AG08395 (cell line): ENCODE measurements at places on chromosomes 7 and 10.

- DNase-seq, result peak; percentile 92
Measured at GRCh38 chr10:72215611-72216549, at the start of the genes ANAPC16 and ASCC1. ANAPC16 (plus strand) TSS chr10:72216012; CDS start chr10:72223915, 7,903 bp downstream. ASCC1 (minus strand) TSS chr10:72216276; CDS start chr10:72213298, 2,978 bp downstream.

DNA sequence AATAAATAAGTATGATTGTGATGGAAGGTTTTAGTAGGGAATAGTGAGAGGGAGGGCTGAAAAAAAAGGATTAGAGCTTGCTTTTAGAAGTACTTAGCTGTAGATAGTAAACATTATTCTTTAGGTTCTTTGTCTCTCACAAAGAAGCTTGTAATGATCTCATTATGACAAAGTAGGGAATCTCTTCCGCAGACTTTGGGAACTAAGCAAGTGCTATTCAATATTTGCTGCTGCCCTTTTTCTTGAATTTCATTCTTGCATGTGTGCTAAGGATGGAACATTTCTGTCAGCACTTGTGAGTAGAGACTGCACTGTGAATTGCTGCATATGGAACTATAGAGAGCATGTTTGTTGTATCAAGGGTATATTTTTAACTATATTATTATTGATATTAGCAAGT is 173.4 kb downstream of the ST7 start:
- DNase-seq, result no peak

GRCh38 chr7:55107946-55108345 is 89.1 kb downstream of the EGFR start:
- no peak for DNase-seq

DNA sequence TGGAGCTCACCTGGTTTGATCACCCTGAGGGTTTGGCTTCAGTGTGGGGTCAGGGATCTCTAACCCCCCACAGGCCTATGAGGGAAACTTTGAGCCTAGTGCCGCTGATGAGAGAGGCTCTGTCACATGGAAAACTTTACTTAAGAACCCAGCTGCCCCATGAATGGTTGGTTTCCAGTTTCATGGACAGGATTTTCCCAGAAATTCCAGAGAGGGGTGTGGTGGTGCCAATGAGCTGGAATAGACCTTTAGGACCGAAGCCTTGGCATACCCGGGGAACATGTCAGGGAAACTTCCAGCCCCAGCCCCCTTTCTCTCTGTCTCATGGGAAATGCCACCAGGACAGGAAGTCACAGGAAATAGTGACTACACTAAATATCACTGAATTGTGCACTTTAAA is 36.9 kb downstream of the AKR1B1 start:
- DNase-seq, result peak; percentile 20

- no peak for DNase-seq
Measured at GRCh38 chr10:5460468-5461202, 38.7 kb downstream of the CALML5 start.

DNA sequence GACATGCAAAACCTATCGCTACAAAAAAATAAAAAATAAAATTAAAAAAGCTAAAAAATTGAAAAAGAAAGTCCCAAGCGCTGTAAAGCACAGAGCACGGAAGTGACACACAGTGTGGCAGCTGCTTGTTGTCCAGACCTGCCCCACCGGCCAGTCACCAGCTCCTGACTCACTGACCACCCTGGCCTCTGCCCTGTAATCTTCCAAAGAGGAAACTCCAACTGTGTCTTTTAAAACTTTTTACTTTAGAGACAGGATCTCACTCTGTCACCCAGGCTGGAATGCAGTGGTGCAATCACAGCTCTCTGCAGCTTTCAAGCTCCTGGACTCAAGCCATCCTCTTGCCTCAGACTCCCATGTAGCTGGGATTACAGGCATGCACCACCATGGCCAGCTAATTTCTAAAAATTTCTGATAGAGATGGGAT is 23.6 kb downstream of the GNA12 start:
- peak; percentile 85 for DNase-seq

DNA sequence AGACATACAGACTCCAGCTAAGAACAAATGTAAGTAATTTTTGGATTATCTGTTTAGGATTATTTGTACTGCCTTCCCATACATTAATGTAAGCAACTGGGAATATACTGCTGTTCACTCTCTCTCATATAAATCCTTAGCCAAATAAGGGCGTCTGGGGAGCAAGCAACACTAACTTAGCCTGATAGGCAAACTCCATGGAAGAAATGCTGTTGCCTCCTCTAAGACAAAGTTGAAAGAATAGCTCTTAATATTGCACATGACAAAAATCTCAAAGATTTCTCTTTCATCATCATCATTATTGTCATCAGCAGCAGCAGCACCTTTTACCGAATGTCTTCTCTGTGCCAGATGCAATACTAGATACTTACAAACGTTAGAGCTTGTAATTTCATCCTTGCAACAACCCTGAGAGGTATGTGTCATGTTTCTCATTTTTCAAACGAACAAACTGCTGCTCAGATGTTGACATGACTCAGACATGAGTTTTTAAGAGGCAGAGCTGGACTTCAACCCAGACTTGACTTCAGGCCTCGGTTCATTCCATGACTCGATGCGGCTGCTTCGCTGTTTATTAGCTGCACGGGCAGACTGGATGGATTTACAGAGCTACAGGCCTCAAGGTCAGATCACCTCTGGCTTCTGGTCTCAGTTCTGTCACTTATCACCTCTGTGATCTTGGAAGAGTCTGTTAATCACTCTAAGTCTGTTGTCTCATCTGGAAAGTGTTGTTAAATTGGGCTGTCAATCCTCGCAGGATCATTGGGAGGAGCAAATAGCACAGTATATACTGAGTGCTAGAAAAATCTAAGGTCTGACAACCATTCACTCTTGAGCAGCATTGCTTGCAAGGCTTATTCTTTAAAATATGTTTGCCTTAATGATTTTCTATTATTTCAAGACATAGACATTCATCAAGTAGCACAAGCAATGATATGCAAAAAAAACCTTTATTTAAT is 126.3 kb upstream of the CELF2 start:
- DNase-seq, result peak; percentile 45

- DNase-seq, result no peak
Measured at GRCh38 chr10:62724465-62724864, 80.1 kb upstream of the ADO start.

DNA sequence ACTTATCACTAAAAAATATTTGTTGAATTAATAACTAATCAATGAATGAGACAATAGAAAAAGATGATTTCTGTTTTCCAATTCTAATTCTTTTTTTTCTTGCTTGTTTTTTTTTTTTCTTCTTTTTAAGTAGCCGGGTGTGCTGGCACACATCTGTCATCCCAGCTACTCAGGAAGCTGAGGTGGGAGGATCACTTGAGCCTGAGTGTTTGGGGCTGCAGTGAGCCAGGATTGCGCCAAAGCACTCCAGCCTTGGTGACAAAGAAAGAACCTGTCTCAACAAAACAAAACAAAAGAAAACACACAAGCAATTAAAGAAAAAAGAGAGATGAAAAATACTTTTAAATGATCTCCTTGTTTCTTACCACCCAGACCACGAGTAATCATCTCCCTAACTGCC is 1109.3 kb downstream of the REEP3 start:
- DNase-seq, result no peak

GRCh38 chr10:70599791-70600190 is 2.8 kb downstream of the PRF1 start:
- no peak for DNase-seq

- DNase-seq, result no peak
Measured at GRCh38 chr7:117190746-117191435, 132.0 kb downstream of the WNT2 start.

- DNase-seq, result no peak
Measured at GRCh38 chr7:20647908-20648776, 32.7 kb downstream of the ABCB5 start.

- no peak for DNase-seq
Measured at GRCh38 chr7:122257056-122257455, 47.5 kb downstream of the FEZF1 start.

DNA sequence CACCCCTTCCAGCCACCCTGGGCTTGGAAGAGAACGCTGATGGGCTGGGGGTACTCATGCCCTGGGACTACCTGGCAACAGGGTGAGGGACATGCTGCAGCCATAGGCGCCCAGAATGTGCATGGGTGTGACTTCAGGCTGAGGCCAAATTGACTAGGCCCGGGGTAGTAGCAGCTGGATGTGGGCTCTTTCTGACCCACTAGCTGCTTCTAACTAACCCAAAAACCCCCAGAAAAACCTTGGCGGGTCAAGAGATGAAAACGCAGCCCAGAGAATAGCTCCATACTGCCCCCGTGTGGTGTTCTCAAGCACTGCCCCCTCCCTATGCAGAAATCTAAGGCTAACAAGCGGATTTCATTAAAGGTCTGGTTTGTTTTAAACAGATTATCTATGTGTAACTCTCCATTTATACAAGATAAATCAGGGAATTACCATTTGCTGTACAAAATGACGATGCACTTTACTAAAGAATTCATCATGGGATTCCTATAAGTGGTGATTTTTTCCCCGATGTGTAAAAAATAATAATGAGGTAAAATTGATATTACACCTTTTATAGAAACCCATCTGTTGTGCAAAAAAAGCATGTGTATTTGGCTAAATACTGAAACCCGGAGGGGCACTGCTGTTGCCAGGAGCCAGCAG is 4.2 kb downstream of the SMARCD3 start:
- peak; percentile 77 for DNase-seq

DNA sequence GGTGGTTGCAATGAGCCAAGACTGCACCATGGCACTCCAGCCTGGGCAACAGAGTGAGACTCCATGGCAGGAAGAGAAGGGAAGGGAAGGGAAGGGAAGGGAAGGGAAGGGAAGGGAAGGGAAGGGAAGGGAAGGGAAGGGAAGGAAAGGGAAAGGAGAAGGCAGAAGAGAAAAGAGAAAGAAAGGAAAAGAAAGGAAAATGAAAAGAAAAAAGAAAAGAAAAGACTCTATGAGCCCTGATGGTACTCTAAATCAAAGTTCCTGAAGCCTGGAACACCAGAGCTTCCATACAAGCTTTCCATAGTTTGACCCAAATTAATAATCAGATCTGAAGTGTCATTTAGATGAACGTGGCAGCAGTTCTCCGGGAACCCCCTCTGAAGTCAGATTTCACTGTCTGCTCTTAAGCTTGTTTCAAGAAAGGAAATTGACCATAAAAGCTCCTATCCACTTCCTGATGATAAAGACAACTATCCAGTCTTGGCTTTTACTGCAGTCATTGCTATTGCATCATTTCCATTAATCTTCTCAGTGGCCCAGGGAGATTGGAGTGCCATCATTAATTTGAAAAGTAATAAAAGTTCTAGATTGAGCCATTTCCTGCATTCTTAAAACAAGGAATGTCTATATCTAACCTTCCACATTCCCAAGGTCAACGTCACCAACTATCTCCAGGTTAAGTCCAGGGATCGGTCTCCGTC is 44.2 kb upstream of the FRMD4A start:
- DNase-seq, result peak; percentile 33

- no peak for DNase-seq
Measured at GRCh38 chr10:71396084-71396710, 523 bp upstream of the CDH23 start.

- DNase-seq, result no peak
Measured at GRCh38 chr10:3857318-3857717, 72.3 kb upstream of the KLF6 start.

DNA sequence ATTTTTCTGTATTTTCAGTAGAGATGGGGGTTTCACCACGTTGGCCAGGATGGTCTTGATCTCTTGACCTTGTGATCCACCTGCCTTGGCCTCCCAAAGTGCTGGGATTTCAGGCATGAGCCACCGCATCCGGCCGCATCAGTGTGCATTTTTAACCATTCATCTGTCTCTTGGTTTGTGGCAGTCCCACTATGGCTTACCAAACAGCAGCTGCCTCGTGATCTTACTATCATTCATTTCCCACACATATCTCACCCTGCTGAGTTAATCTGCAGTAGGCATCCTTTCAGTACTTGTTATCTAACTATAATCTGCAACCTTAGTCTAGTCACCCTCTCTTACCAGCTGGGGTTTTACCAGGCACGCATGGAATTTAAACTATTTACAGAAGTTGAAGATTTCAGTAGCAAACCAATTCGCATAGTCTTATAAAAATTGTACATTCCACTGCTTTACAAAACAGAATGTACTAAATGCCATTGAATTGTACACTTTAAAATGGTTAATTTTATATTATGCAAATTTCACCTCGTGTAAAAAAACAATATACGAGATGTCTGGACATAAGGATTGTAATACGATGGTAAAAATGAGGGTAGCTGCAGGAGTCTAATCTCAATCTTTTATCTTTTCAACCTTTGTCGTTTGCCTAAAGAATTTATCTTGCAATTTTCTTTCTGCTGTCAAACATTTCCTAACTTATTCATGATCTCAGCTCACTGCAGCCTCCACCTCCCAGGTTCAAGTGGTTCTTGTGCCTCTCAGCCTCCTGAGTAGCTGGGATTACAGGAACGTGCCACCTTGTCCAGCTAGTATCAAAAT is 4.6 kb upstream of the TBC1D12 start:
- peak; percentile 44 for DNase-seq

- DNase-seq, result no peak
Measured at GRCh38 chr10:12587451-12587888, 238.1 kb downstream of the CAMK1D start.

DNA sequence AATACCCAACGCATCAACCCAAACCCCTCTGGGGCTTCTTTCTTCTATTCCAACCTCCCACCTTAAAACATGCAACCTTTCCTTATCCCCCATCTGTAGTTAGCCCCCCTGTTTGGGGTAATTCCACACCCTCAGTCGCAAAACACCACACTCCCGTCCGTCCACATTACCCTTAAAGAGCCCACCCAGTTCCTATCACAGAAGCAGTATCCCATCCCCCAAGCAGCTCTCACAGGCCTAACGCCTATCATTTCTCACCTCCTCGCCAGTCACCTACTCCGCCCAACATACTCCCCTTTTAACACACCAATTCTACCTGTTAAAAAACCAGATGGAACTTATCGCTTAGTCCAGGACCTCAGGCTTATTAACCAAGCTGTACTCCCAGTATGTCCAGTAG is 63.7 kb downstream of the LRRC17 start:
- DNase-seq, result no peak

GRCh38 chr7:122989577-122989976 is 5.9 kb downstream of the TAS2R16 start:
- DNase-seq, result no peak

- no peak for DNase-seq
Measured at GRCh38 chr7:11212816-11213215, 239.1 kb downstream of the PHF14 start.

GRCh38 chr7:139479620-139480019 is 3.9 kb downstream of the KLRG2 start:
- DNase-seq, result no peak

GRCh38 chr10:47029181-47030009 is 118.2 kb downstream of the PTPN20 start:
- DNase-seq, result no peak

- DNase-seq, result no peak
Measured at GRCh38 chr10:10777279-10777678, 240.4 kb upstream of the CELF2 start.
